Iris pigment epithelial cell (primary cell): ENCODE measurements at places on chromosomes 6 and 20.
A peak's percentile ranks its signal among the peaks of the same experiment; 100 is the strongest.

GRCh38 chr6:4018924-4019236, 60.1 kb downstream of the FAM217A start:
- no peak for DNase-seq

DNA sequence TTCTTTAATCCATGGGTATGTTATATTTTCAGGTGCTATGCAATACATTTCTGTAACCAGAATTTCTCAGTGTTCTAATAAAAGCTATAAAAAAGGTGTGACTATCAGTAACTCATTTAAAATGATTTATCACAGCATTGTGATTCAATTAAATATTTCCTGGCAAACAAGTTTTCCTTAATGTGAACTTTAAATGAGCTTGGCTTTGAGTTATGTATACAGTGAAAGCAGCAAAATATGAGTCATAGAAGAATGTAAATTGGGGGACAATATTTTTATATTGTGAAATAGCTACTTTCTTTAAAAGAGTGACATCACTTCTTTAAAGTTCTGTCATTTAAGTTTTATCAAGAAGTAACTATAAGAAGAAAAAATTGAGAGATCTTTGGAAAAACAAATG, 484.9 kb upstream of the MAN1A1 start:
- DNase-seq: no peak

GRCh38 chr6:9197726-9198125, 762.4 kb upstream of the SLC35B3 start:
- DNase-seq: no peak

DNA sequence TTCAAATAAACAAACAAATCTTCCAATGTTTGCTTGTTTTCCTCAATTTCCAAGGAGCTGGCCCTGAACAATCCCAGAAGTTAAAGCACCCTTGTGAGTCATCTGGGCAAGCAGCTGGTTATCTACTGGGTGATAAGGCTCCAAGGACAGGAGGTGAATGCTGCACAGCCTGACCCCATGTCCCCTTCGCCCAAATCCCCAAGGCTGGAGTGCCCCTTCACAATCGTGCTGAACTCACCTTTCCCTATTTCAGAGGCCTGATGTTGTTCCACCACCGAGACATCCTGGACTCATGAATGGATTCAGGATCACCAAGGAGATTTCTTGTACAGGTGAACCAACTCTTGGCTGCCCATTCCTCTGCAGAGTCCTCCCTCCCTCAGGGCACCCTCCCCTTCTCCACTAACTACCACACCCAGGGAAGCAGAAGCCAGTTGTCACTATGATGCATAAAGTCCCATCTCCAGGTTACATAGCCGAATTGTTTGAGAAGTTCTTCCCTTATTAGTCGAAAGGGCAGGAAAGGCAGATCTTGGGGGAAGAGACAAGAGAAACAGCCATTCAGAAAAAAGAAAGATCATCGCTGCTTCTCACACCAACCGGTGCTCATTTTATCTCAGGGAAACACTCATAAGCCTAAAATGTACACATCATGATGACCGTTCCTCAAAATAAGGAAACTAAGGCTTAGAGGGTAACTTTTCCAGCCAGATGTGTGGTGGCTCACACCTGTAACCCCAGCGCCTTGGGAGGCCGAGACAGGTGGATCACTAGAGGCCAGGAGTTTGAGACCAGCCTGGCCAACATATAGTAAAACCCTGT, 138.8 kb upstream of the RREB1 start:
- DNase-seq: no peak

- DNase-seq: peak; percentile 9
These were observed 10.5 kb upstream of the FAM210B start for GRCh38 chr20:56348305-56348693.

GRCh38 chr6:159726255-159726917, 920 bp upstream of the WTAP start:
- no peak for DNase-seq

- DNase-seq: peak; percentile 49
These were observed 790 bp downstream of the TOX2 start for GRCh38 chr20:43915211-43916072.

- no peak for DNase-seq
These were observed 27.1 kb downstream of the TBPL1 start for GRCh38 chr6:133980168-133980567.

GRCh38 chr6:127058027-127058426, 60.4 kb upstream of the RSPO3 start:
- DNase-seq: peak; percentile 72

GRCh38 chr6:108114841-108115597, 40.5 kb upstream of the OSTM1 start:
- peak; percentile 83 for DNase-seq

DNA sequence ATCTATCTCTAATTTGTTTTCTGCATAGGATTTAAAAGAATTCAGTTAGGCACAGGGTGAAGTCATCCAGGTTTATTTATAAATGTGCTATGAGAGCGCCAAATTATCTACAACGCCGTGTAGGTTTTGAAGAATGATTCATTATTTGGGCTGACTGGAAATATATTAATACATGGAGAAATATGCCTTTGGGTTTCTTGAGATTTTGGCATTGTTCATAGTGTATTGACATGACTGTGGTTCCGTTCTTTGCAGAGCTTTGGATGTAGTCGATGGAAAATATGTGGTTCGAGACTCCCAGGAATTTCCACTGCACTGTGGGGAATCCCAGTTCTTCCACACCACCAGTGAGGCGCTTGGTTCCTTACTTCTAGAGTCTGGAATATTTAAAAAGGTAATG, 90.9 kb downstream of the CRYBG1 start:
- peak; percentile 54 for DNase-seq

- DNase-seq: peak; percentile 93
These were observed 8.9 kb downstream of the ATXN1 start for GRCh38 chr6:16752206-16752866.

- DNase-seq: no peak
These were observed 152.7 kb downstream of the DLL1 start for GRCh38 chr6:170137911-170138910.

DNA sequence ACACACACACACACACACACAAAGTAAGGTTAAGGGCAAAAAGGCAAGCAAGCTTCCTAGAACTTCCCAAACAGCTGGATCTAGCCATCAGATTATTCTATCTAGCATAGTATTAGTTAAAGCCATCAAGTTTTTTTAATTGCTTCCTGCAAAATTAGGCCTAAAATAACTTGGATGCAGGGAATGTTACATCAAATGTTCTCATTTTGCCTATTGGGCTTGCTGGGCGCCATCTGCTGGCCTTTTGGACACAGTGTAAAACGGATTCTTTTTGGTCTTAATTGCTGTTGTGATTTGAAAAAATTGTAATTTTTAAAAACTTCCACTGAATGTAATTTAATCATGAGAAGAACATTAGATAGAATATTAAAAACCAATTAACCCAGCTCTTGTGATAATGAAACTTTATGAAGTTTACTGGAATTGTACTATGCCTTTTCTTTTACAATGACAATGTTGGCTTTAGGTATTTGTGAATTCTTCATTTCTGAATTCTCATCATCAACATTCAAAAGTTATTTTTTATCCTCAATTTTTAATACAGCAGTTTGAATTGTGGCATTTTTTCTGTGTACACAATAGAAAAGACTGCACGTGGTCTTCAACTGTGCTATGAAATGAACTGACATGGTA, 6.8 kb downstream of the MKKS start:
- peak; percentile 66 for DNase-seq

GRCh38 chr6:130198483-130199035, 24.2 kb downstream of the SAMD3 start:
- DNase-seq: no peak

- no peak for DNase-seq
These were observed 1.4 kb downstream of the DCDC2 start for GRCh38 chr6:24356310-24356973.

DNA sequence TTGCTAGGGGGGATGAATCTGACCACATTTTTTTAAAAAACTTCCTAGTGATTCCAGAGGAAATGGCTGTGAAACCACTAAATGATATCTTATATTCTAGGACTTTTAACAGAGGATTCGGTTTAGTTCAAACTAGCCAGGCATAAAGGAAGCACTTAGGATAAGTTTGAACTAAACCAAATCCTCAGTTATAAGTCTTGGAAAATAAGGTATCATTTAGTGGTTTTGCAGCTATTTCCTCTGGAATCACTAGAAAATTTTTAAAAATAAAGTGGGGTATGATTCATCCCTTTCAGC, 327.9 kb upstream of the QKI start:
- no peak for DNase-seq

DNA sequence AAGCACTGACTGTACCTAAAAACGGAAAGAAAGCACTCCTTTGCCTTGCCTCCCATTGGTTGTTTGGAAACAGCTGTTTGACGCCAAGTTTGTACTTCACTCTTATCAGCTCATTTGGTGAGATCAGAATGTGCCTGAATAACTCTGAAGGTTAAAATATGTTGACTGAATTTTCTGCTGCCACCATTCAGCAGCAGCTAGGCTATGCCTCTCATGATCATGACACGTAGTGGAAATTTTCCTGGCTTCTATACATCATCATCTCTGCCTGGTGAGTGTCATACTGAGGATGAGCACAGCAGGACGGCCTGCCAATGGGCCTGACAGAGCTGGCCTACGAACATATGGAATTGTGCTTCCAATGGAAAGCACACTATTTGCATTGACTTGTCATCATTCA, 704.9 kb upstream of the CITED2 start:
- DNase-seq: peak; percentile 92

DNA sequence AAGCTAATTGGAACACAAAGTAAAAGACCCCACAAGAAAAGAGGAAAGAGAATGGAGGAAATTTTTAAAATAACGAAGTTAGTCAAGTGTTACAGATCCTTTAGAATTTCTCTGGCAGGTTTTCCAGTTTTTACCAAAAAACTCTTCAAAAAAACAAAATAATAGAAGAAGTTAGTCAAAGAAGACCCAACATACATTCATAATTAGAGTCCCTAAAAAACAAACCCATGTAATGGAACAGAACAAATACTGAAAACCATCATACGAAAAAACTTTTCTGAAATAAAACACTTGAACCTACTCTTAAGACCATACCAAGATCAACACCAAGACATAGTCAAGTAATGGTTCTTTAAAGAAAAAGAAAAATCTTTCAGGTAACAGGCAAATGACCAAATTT, 31.6 kb downstream of the RANBP9 start:
- DNase-seq: no peak

GRCh38 chr20:53098621-53099020, 126.5 kb downstream of the TSHZ2 start:
- DNase-seq: no peak

- DNase-seq: no peak
These were observed 132.7 kb upstream of the MAP3K7 start for GRCh38 chr6:90719321-90720195.

GRCh38 chr6:34657307-34657978, 39.1 kb downstream of the ILRUN start:
- peak; percentile 90 for DNase-seq

GRCh38 chr6:127515234-127515793, 3.8 kb downstream of the MTCL3 start:
- DNase-seq: peak; percentile 36

DNA sequence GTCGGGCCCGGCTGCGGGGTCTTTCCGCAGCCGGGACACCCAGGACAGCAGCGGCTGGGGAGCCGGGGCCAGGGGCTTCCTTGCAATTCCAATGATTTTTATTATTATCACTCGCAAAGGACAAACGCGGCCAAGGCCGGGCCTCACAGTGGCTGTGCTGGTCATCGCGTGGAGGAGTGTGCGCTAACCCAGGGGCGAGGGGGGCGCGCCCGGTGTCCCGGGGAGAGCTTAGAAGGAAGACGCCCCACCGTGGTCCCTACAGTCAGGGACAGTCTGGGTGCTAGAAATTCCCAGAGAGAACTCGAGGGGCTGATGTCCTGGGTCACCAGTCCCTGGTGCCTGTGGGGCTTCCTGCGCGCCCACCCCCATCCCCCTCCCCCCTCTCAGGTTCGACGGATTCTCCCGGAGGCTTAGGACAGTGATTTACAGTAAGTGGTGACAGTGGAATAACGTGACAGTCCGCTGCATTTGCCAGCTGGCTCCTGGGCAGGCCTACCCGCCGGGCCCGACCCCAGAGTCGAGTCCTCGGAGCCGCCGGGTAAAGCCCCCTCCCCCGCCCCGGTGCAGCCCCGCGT, 9.5 kb downstream of the FOXC1 start:
- no peak for DNase-seq

DNA sequence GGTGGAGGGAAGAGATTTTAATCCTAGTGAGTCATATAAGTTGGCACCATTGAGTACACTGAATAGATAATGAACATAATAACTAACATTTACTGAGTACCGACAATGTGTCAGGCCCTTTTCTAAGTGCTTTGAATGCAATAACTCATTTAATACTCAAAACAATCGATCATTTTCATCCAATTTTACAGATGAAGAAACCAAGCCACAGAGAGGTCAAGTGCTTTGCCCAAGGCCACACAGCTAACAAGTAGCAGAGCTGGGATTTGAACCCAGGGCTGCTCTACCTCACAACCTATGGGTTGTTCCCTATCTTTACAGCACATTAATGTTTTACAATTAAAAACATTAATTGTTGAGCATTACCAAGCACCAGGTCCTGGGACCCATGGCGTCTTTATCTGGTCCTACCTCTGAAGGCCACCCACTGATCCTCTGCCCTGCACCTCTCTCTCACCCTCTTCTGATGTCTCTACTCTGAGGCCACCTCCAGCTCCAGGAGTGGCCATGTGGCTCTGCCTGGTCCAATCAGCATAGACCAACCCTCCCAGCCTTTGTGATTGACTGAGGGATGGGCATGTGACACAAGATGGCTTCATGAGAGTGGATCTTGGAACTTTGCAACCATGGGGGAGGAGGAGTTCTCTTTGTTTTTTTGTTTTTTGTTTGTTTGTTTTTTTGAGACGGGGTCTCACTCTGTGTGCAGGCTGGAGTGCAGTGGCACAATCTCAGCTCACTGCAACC, 83.9 kb downstream of the KCNB1 start:
- no peak for DNase-seq

DNA sequence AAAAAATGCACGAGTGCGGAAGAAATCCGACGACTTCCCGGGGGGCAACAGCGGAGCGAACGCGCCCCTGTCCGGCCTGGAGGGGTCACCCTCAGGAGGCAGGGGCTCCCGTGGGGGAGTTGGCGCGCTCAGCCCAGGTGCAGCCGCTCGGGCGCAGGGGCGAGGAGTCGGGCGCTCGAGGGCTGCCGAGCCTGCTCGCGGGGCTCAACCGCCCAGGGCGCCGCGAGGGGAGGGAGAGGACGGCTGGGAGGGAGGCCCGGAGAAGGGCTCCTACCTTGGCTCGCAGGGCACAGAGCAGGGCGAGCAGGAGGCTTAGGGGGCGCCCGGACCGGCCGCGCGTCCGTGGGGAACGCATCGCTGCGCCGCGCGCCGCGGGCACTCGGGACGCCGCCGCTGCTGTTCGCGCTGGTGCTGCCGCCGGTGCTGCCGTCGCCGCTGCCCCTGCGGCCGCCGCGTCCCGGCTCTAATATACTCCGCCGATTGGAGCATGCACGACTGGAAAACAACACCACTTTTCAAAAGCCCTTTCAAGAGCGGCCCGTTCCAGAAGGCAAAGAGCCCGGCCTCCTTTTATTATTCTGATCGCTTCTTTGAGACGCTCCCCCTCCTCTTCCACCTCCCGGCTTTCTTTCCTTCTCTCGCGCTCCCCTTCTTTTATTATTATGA, 490 bp downstream of the JAG1 start:
- peak; percentile 61 for DNase-seq

GRCh38 chr6:80434691-80435350, 328.4 kb downstream of the BCKDHB start:
- no peak for DNase-seq

- DNase-seq: no peak
These were observed 5.1 kb upstream of the SYNJ2 start for GRCh38 chr6:157976345-157977175.
